ENCODE measurements at places on chromosomes 6 and 20. TPM values are rescaled to one million over a fixed set of nuclear protein-coding genes. Genes with fewer than 3 reads are reported as not detected.

GRCh38 chr6:135703621-135704020 lies 147.9 kb upstream of the PDE7B start:
- no peak for DNase-seq

GRCh38 chr6:25717866-25718740 lies 36.4 kb upstream of the SLC17A4 start:
- DNase-seq: no peak

NKX2-4 gene
- not detected for total RNA-seq

LRRC73 gene
- 0.52 TPM for total RNA-seq

SYNJ2 gene
- total RNA-seq: 34.6 TPM
